Fibroblast of skin of left quadriceps (primary cell): ENCODE measurements at places on chromosomes 7 and 10.

DNA sequence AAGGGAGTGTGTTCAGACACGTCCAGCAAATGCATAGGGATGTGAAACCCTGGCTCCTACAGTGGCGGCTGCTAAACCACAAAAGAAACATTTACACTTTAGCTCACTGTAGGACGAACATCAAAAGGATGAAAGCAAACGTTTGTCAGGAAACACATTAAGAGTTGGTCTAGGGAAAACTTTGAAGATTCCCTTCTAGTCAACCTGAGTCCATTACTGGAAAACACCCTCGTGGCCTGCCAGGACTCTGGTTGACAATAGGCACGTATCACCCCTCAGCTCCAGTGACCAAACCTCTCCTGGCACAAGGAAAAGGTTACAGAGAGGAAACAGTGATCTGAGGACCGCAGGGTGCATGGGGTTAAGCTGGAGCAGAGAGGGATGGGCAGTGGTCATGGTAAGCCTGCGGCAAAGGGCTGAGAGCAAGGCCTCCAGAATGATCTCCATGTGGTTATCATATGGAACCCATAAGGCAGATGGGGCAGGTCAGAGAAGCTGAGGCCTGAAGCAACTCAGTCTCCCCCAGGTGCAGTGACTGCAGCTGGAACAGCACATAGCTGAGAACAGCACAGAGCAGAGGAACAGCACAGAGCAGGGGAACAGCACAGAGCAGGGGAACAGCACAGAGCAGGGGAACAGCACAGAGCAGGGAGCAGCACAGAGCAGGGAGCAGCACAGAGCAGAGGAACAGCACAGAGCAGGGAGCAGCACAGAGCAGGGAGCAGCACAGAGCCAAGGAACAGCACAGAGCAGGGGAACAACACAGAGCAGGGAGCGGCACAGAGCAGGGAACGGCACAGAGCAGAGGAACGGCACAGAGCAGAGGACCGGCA, 49.9 kb downstream of the CHST15 start:
- DNase-seq, result no peak

GRCh38 chr10:23015021-23015707, 80.2 kb upstream of the MSRB2 start:
- DNase-seq, result no peak

GRCh38 chr10:43045631-43046287, 31.1 kb upstream of the RET start:
- DNase-seq, result no peak

DNA sequence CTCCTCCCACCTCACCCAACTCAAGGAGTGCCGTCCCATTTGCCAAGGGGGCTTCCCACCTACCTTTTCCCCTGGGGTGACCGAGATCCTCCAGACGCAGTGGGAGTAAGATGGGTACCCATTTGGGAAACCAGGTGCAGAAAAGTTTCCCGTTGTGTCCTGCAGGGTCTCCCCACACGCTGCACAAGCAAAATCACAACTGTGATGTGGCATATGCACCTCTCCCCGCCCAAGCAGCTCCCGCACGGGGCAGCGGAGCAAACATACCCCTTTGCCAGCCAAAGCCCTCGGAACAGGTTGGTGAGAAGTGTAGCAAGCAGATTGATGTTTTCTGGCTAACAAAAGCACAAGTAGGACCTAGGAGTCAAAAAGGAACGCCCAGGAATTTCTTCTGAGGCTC, 51.5 kb upstream of the OPALIN start:
- no peak for DNase-seq

DNA sequence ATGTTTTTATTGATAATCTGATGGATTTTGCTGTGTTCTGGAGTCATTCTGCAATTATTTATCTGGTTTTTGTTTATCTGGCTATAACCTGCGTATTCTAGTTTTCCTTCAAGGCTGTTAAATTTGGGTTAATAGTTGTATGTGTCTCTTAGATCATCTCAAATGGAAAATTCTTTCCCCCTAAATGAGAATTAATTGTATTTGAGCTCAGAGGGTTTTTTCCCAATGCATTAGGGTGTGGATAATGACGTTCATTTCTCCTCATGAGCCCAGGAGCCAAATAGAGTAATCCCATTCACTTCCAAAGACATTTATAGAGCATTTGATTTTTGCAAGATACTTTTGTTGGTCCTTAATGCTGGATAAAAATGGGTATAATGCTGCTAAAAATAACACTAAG, 564.6 kb downstream of the GALNT17 start:
- DNase-seq, result no peak

- DNase-seq, result no peak
These were observed 86.5 kb downstream of the NT5C2 start for GRCh38 chr10:103106539-103106938.

DNA sequence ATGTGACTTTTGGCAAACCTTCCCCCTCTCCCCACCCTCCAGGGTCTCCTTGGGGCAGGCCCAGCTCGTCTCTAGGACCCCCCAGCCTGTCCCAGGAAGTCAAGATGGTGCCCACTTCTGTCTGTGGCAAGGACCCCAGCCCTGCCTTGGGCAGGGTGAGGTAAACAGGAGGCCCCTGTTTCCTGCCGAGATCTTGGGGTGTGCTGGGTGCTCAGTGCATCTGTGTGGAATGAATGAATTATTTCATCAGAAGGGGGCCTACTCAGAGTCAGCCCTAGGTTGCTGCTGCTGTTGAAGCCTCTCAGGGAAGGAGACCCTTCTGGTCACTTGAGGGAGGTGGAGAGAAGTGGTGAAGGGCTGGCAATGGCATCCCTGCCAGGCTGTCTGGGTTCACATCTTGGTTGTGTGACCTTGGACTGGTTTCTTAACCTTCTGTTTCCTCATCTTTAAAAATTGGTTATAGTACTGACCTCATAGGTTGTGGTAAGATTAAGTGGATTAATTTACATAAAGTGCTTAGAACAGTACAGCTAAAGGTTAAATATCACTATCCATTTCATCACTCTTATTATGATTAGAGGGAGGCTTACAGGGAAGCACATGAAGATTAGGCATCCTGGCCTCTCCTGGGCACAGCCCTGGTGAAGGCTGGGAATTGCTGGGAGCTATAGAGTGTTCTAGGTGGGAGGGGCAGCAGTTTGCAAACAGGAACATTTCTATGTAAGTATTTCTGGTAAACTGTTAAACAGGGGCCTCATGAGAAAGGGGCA, 67.7 kb downstream of the ZMIZ1 start:
- DNase-seq, result no peak

DNA sequence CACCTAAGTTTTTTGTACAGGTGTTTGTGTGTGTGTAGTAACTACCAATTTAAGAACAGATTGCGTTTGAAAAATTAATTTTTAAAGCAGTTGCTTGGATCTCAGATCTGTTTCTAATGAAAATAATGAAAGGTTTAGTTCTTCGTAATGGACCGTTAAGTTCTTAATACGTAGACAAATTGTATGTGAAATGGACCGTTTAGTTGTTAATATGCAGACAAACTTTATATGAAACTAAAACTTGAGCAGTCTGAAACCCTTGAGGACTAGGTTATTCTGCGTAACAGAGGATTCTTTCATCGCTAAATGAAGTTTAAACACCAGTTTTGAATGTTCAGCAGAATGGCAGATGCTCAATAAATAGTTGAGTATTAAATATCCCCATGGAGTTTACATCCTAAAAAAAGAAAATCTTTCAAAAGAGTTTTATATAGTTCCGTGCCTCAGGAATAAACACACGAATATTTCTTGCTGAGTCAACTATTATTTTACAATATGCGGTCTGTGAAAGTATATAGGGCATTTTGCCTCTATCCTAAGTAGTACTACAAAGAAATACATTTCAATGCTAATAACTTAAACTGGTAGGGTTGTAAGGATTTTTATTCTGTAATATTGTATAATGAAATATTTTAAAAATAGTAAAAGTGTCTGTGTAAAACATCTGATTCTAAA, 1.2 kb downstream of the DBF4 start:
- DNase-seq, result no peak

- DNase-seq, result no peak
These were observed 51.0 kb upstream of the TRIM8 start for GRCh38 chr10:102593074-102593803.

DNA sequence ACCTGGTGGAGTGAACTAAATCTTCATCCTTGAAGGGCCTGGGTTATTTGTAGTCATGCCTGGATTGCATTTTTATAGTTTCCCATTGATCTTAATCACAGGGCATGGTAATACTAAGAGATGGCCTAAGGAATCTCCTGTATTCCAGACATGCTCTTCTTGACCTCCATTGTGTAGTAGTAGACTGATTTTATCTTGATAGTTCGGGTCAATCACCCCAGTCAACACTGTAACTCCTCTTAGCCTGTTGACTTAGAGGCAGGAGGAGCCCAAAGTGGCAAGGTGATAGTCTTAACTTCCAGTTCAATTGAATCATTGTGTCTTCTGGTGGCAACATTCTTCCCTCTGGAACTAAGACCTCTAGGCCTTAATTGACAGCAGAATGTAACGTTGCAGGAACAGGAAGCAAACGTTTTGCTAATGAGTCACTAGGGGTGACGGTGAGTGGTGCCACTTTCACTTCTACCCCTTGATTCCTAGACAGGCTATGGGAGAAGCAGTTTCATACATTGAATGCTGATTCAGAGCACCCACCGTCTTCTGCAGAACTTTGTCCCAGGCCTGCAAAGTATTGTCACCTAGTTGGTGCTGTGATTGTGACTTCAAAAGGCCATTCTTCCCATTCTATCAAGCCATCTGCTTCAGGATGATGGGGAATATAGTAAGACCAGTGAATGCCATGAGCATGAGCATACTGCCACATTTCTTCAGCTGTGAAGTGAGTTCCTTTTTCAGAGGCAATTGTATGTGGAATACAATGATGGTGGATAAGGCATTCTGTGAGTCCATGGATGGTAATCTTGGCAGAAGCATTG, 24.0 kb upstream of the PAPSS2 start:
- DNase-seq, result peak; percentile 42

- DNase-seq, result no peak
These were observed 72.7 kb upstream of the NUPR2 start for GRCh38 chr7:56188823-56189346.

DNA sequence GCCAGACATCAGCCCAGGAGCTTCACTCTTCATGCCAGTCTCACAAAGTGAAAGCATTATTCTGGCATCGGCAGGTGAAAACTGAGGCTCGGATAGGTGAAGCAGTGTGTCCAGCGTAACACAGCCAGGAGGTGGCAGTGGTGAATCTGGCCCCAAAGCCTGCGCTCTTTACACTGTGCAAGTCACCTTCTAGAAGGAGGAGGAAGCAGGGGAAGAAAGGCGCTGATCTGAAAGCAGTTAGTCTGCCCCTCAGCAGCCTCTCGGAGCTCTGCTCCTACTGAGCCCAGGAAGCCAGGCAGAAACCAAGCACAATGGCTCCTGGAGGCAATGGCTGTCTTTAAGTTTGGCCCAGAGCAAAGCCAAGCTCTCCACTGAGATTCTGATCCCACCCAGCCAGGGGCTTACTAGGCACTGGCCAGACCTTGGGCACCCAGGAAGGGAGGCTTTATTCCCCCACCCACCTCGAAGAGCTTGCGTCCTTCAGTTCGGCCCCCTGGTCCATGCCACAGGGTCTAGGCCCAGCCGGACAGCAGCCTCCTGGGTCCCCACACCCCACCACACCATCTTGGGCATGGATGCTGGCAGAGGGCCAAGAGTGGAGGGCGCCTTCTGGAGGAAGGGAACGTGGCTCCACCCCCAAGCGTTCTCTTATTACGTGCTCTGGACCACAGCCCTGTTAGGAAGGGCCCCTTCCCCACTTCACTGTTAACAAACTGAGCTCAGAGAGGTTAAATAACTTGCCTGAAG, 104.5 kb downstream of the GRID1 start:
- DNase-seq, result no peak

DNA sequence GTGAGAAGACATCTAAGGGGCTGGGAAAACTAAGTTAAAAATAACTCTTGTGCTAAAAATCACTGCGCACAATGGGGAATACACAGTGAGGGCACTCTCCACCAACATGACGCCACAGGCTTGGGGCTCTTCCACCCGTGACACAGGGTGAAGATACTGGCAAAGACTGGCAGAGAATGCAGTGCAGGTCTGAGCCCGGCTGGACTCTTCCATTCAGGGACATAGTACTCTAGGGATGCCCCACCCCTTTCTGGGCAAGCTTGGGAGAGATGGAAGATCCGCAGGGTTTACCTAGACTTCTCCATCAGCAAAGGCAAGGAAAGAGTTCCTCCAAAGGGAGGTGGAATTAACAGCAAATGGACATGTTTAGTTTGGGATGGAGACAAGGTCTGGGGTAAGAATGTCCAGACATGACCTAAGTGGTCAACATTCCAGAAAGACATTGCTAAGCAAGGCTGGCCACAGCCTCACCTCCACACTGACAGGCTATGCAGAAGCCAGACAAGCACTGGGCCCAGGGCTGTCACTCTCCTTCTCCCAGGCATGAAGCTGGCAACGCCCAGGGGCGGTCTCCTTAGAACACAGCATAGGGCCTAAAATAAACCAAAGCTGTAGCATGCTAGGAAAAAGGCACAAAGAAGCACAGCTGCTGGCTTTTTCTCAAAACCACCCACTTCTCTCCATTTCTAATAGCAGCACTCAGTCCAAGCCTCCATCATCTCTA, 28.1 kb downstream of the XPNPEP1 start:
- DNase-seq, result no peak

- DNase-seq, result no peak
These were observed 49.6 kb upstream of the UBN2 start for GRCh38 chr7:139181404-139181803.

DNA sequence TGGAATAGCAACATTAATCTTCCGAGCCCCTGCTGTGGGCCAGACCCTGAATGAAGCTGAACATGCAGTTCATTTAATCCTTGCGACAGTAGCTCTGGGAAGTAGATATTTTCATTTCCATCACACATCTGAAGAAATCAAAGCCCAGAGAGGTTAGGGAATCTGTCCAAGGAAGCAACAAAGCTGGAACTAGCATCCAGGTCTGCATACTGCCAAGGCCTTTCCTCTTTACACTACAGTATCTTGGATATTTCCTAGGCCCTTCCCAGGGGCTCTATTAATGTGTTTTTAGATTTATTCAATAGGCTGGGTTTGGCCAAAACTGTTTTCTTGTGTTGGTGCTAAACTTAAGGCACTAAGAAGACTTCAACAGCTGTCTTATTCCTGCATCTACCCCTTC, 48.1 kb downstream of the FAM13C start:
- DNase-seq, result no peak

DNA sequence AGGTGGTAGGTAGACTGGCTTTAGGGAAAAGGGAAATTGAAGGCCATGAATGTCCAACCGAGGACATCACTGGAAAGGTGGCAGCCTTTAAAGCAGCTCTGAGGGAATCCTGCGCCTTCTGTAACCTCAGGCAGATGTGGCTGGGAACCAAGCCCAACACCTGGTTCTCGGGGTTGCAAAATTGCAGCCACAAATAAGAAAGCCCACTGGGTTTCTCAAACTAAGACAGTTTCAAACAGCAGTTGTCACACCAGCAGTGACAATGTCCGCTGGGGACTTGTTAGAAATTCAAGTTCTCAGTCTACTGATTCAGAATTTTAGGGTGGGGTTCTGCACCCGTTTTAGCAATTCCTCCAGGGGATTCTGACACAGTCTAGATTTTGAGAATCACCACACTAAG, 42.7 kb upstream of the STEAP1B start:
- no peak for DNase-seq
